ENCODE measurements at places on chromosomes 6 and 20.

DNA sequence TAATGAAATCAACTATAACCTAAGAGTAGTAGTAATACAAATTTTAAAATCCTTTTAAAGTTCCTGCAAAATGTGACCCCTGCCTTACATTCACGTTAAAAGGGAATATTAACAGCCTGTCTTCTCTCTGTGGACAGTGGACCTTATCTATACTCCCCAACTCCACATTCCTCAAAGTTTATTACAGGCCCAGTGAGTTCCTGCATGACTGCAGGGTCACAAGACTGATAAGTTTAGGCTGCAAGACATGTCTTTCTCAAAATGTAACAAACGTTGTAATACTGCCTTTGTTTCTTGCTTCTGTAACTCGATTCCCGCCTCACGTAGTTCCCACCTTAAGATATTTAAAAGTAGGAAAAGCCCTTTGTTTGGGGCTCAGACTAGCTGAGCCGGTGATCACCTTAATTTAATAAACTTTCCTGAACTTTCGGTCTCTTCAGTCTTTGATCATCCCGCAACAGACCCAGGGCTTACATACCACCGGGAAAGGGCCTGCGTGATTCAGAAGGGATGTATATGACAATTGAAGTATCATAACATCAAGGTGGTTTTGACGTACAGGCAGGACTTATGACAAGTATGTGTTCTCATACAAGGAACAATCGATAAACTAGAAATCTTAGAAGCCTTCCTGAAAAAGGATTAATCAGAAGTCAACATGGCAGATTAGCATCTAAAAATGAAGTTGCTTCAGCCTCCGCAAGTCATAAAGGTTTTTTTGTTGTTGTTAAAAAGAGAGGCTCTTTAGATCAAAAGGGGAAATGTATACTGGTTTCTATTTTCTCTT, 3.0 kb downstream of the IL22RA2 start:
- DNase-seq = no peak

DNA sequence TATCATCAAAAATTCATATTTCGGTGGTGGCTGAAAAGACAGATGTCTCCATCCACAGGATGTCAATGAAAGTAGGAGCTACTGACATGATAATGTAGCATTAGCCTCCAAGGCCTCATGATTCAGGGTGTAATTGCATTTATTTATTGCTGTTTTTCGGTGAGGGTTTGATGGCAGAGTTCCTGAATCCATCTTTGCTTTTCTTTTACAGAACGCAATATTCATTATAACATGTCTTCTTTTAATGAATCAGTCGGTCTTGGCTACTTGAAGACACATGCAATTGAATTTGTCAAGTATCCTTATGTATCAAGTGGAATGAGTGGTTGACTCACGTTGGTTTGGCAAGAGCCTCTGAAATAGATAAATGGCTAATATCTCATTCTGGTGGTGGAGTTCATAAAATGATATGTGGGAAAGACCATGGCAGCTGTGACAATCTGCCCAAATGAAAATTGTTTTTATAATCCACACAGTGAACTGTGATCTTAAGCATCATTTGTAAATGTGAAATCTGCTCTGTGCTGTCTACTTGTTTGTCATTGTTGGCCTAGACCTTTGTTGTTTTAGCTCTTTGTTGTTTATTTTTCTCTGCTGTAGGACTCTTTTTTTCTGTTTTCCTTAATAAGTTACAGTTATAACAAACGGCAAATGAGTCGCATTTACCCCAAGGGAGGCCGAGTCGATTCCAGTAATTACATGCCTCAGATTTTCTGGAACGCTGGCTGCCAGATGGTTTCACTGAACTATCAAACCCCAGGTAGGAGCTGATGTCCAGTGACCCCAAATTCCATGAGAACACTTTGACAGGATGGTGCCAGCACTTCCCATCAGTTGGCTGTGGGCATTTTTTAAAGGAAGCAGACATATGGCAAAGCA, 105.7 kb upstream of the LAMP5 start:
- DNase-seq = no peak

- DNase-seq = no peak
Measured at GRCh38 chr20:43231829-43232228, 42.1 kb upstream of the PTPRT start.

GRCh38 chr6:146359131-146359530, 184.5 kb upstream of the RAB32 start:
- DNase-seq = no peak

- no peak for DNase-seq
Measured at GRCh38 chr20:33650111-33650752, 11.9 kb upstream of the C20orf144 start.

DNA sequence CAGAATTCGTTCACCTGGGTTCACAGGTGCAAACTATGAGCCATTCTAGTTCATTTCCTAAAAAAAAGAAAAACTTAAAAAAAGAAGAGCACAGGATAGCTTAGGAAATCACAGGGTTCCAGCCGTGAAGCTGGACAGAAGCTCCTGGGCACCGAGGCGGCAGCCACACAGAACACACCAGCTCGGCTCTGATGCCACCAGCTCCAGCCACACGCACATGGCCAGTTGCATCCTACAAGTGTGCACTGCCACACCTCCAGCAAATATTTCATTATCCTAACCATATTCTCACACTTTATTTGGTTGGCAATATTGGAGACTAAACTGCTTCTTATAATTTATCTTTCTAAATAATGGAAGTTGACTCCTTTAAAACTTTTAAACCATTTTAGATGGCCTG, 26.2 kb upstream of the AFDN start:
- no peak for DNase-seq

DNA sequence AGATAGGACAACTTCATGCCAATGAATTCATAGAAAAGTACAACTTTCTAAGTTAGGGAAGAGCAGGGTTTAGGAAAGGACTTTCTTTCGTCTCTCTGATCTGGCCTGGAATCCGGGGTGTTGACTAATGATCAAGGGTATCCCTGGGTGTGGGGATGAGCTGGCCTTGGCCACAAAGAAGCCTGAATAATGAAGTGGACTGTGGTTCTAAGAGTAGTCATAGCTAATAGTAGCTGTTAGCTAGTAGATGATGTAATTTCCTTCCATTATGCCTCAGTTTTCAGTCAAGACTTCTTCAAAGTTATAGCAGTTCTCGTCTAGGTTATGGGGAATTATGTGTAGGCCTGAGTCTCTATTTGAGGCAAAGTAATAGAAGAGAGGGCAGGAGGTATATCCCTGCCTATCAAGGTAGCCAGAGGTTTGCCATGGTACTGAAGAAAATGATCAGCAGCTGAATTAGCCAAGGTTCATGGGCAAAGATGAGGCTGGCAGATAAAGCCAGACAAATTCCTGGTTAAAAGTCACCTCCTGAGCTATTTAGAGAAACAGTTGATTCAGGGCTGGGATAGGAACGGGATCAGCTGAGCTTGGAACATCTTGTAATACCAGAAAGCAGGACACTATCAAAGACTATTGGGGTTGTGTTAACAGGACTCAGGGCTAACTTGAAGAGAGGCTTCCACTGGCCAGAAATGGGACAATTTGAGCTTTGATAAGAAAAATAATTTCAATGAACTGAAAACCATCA, 18.7 kb upstream of the TRPC4AP start:
- no peak for DNase-seq

DNA sequence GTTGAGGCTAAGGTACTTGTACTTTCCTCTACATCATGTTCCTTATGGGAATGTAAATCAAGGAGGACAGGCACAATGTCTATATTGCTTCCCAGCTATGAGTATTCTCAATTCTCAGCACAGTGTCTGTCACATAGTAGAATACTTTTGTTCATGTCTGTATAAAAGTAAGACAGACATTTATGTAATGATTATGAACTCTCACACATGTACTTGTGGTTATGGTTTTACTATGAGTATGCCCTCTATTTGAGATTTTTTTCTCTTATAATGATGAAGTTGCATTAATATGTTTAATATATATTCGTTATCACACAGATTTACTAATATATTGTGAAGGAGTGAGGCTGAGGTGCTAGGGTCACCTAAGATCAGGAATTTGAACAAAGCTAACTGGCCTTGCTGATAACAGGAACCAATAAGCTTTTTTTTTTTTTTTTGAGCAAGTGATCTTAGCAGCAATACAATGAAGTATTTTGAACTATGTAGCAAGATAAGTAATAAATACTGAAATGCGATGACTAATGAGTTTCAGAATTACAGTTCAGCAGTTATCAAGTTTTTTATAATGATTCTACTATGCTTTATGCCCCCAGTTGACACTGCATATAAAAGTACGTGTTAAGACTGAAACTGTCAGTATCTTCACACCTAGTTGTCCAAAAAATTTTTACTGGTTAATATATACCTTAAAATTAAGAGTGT, 623.1 kb downstream of the HTR1B start:
- no peak for DNase-seq

DNA sequence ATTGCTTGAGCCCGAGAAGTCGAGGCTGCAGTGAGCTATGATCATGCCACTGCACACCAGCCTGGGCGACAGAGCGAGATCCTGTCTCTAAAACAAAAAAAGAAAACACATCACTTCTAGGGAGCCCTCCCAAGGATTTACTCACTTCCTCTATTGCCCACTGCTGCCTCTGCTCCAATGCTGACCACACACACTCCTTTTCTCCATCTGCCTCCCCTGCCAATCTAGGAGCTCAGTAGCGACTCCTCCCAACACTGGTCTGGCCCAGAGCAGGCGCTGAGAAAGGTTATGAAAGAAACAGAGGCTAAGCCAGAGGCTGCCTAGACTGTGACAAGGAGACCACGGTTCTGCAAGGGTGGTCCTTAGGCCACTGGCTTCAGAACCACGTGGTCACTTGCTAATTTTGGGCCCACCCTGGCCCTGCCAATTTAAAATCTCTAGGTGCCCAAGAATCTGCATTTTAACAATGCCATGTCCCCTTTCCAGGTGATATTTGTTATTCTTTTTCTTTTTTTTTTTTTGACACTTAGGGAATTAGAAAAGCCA, 1.3 kb upstream of the E2F1 start:
- no peak for DNase-seq

DNA sequence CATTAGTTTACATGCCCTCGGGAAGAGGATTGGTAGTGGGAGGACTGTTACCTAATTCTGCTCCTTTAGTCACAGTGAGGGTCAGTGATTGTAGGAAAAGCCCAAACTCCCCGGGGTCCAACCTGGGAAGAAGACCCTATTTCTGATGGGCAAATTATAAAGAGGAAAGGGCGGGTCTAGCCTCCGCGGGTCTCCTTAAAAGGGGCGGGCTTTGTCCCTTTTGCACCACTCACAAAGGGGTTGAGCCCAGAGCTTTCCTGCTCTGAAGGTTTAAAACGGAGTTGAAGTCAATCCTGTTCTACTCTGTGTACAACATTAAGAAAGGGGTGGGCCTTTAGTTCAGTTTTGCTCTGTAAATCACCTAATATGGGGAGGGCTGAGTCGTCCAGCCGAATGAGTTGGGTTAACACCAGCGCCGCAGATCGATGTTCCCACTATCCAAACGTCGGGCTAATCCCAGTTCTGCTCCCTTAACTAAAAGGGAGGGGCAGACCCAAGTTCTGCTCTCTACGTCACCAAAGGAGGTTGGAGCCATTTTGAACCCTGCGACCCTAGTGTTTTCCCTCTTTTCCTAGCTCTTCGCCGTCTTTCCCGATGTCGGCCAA, 920 bp upstream of the RNF5 start:
- DNase-seq = peak; percentile 56

DNA sequence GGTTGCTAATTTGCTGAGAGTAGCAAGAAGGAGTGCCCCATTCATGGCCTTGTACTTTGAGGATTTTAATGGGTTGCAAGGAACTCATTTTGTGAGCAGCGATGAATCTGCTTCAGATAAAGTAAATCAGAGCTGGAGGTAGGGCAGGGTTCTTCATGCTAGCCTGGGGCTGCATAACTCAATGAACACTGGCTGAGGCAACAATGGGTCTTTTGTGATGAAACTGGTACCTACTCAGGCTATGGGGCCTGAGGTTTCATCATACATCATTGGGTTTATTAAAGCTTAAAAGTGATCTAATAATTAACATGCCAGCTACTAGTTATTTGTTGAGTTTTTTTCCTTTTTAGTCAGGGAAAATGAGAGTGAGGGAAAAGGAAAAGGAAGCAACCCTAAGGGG, 106.9 kb downstream of the FAM50B start:
- no peak for DNase-seq

DNA sequence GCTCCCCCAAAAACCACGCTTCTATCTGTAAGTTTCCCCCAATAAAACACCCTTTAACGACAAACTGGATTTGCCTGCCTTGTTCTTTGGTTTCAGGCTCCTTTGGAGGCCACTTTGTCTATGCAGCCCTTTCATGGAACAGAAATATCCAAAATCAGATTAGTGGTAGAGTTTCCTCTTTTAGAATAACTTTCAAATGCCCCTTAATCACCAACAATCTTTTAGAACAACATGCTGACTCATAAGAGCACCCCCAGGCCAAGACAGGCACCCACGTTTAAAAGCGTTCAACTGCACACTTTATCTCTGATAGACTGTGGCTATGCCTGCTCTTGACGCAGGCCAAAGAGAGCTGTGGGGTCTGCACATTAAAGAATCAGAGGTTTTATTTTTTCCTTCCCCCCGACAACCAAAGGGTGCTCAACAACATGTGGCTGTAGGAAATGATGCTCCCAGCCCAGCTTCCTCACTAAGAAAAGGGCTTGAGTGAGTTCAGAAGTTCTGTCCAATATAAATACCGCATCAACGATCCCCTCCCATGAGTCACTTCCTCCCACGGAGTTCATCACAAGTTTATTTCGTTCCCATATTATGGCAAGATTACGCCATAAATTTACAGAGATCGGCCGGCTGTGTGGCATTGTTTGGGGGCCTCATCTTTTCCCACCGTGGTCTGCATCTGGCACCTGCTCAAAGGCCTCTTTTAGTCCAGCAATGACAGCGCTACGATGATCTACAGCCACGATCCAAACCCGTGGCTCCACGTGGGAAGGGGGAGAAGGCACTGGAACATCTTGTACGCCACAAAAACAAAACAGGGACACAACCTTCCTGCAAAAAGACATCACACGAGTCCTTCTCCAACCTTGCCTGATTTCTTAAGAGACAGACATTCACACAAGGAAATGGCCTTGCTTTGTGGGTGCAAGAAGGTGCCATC, 88.8 kb upstream of the NFATC2 start:
- DNase-seq = peak; percentile 78

DNA sequence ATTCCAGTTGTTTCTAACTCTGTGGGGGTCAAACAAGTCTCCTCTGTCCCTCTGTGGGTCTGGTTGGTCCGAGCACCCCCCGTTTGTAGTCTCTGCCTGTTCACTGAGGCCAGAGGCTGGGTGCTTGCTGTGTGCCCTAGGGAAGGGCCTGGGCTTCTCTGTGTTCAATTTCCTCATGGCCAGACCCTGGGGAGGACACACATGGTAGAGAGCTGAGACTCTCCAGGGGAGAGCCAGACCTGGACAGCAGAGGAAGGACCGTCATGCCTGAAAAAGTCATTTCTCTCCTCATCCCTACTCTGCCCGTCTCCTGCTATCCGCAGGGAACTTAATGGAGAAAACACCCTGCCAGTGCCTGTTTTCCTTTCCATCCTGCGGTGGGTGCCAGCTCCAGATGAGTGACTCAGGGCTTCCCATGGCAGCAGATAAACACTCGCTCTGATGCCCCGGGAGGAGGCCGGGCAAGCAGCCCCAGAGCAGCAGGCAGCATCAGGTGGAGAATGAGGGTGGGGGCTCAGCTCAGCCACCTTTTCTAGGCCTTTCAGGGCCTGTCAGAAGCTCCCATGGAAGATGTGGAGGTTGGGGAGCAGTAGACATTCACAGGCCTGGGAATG, 51.9 kb downstream of the SNAI1 start:
- DNase-seq = no peak

- no peak for DNase-seq
Measured at GRCh38 chr6:26385734-26386125, 2.8 kb downstream of the BTN2A2 start.

- no peak for DNase-seq
Measured at GRCh38 chr20:19970256-19970765, 46.9 kb upstream of the NAA20 start.
